ENCODE measurements at places on chromosomes 5 and 9.
A peak's percentile ranks its signal among the peaks of the same experiment; 100 is the strongest.

DNA sequence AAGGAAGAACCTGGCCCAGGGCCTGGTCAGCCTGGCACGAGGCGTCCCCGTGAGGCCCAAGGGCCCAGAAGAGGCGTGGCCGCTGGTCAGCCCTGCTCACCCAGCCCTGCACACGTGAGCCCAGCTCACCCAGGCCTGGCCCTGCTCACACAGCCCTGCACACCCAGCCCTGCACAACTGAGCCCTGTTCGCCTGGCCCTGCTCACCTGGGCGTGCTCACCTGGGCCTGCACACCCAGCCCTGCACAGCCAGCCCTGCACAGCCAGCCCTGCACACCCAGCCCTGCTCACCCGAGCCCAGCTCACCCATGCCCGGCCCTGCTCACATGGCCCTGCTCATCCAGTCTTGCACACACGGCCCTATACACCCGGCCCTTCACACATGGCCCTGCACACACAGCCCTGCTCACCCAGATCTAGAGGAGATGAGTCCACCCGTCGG lies 2.1 kb downstream of the ZDHHC11 start:
- DNase-seq: no peak

- no peak for DNase-seq
These were observed 1.1 kb upstream of the DOCK2 start for GRCh38 chr5:169635936-169636335.

DNA sequence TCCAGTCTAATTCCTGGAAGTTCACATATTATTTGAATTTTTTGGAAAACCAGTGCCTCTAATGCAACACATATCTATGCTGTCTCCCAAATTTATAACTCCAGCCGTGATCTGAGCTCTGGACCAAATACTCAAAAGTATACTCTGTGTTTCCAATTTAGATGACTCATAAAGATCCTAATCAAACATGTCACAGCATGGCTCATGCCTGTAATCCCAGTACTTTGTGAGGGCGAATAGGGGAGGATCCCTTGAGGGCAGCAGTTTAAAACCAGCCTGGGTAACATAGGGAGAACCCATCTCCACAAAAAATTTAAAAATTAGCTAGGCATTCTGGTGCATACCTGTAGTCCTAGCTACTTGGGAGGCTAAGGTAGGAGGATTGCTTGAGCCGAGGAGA lies 388.0 kb downstream of the CDH12 start:
- no peak for DNase-seq

DNA sequence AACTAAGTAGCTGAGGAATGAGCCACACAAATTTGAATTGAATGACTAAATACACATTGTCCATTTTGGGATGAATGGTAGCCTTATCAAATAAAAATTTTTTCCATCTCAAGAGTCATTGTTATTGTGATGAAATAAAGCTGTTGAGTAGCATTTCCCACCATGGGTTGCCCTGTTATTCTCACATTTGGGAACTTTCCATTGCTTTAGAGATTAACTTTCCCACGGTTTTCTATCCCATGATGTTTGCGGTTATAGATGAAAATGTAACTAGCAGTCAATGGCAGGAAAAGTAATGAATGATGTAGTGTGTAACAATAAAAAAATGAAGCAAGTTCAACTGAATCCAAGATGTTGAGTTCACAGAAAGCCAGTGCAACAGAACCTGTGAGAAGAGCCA lies 59.9 kb upstream of the PLPP1 start:
- no peak for DNase-seq

- DNase-seq: no peak
These were observed 18.4 kb downstream of the ZDHHC11B start for GRCh38 chr5:765948-766631.

GRCh38 chr9:121059998-121060636 lies 10.0 kb upstream of the C5 start:
- peak; percentile 35 for DNase-seq

DNA sequence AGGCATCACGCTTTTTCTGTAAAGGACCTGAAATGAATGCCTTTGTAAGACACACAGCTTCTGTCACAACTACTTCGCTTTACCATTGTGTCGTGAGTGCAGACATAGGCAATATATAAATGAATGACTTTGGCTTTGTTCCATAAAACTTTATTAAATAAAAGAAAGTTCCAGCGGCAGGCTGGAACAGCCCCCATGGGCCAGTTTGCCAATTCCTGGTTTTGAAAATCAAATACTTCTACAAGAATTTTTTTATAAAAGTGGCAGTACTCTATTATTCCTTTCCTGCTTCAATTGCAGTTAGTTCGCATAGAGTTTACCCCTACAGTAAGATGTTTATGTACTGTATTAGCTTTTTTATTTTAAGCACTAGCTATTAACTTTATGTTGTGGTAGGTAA lies 53.7 kb downstream of the SRFBP1 start:
- DNase-seq: no peak

GRCh38 chr9:75830303-75830702 lies 60.2 kb upstream of the PCSK5 start:
- DNase-seq: no peak

DNA sequence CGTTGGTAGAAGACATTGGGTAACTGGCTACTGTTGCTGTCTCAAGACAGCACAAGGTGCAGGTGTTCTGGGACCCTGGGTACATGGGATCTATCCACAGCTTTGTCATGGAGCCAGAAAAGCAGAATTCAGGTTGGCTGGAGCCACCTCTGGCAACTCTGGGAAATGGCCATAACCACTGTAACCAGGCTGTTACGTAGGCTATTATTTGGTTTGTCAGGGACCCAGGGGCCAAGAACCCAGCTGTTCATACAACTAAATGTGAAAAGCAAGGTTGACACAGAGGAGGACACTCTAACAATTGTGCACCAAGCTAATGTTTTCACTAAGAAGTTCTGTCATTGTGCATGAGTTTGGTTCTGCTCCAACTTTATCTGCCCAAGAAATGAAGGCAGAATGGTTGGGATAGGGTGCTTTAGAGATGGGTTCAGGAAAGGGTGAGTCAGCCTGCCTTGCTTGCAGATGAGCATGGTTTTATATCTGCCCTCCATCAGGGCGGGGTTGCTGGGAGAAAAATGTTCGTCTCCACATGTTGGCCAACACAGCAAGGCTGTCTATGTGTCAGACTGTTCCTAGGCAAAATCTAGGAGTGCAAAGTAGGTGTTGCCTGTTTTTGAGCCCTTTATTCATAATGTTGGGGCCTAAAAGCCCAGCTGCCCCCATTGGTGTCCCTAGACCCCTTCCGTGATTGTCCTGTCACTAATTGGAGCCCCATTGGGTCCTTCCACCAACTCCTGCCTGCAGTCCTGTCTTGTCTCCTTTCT lies 131.3 kb upstream of the DAP start:
- DNase-seq: no peak

- no peak for DNase-seq
These were observed 71.9 kb downstream of the UBAP1 start for GRCh38 chr9:34250721-34251120.

GRCh38 chr5:124590686-124591085 lies 155.8 kb downstream of the ZNF608 start:
- no peak for DNase-seq

GRCh38 chr5:100790170-100790665 lies 112.9 kb downstream of the ST8SIA4 start:
- DNase-seq: no peak

- DNase-seq: no peak
These were observed 87.7 kb downstream of the GALNT10 start for GRCh38 chr5:154278186-154278585.

- DNase-seq: no peak
These were observed 167.4 kb downstream of the TMEM167A start for GRCh38 chr5:82909771-82910170.

DNA sequence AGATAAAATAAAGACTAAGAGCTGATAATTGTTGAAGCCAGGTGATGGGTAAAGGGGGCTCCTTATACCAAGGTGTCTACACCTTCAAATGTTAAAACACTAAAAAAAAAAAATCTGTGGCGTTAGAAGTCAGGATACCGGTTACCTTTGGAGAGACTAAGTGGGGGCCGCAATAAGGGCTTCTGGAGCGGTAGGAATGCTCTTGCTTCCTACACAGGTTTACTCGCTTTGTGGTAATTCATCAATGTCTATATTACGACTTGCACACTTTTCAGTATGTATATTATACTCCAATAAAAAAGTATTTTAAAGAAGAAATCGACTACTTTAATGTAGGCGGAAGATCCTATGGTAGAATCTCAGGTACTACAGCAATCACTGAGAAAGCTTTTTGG lies 12.5 kb downstream of the MRPS27 start:
- no peak for DNase-seq

GRCh38 chr9:36146651-36147050 lies 10.1 kb downstream of the GLIPR2 start:
- DNase-seq: no peak

DNA sequence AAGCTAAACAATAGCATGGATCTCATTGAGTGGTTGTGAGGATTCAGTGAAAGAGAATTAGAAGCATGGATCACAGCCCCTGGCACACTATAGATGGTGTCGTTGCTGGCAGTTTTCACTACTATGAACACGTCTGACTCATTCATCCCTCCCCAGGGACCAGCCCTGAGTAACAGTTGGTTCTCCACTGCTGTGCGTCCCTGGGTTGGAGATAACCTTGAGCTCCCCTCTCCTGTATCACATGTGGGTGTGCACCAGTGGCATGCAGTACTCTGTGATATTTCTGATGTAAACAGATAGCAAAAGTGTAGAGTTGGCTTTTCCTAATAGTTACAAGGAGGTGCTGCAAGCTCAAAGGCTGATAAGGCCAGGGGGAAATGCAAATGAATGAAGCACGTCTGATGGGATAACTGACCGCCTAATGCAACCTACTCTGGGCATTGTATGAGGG lies 8.8 kb upstream of the LCP2 start:
- DNase-seq: no peak

- DNase-seq: no peak
These were observed 286.7 kb downstream of the NFIB start for GRCh38 chr9:14027116-14027800.

DNA sequence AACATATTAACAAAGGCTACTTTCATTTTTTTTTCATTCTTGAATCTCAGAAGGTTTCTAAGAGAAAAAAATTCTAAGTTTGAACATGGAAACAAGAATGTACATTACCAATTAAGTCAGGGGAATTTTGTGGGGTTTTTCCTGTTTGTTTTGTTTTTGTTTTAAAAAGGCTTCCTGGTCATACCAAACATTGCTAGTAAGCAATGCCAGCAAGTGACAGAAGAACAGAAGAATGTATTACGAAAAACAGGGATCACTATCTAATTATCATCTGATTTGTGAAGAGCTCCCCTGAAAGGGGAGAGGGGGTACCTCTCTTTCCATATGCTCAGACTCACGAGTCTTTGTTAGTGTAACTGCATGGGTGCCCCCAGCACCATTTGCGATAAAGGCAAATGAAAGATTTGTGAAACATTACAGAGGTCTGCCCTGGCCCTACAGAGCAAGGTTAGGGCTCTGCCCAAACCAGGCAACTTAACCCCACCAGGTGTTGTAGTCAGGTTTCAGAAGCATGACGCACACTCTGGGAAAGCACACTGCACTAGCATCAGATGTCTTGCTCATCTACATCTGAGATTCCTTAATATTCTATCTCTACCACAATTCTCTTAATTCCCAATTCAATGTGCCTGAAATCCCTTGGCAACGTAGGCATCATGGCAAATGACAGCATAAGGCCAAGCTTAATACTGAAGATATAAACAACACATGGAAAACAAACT lies 268.2 kb downstream of the MLLT3 start:
- no peak for DNase-seq

- no peak for DNase-seq
These were observed 636.1 kb downstream of the ACTL7B start for GRCh38 chr9:108219664-108220063.

DNA sequence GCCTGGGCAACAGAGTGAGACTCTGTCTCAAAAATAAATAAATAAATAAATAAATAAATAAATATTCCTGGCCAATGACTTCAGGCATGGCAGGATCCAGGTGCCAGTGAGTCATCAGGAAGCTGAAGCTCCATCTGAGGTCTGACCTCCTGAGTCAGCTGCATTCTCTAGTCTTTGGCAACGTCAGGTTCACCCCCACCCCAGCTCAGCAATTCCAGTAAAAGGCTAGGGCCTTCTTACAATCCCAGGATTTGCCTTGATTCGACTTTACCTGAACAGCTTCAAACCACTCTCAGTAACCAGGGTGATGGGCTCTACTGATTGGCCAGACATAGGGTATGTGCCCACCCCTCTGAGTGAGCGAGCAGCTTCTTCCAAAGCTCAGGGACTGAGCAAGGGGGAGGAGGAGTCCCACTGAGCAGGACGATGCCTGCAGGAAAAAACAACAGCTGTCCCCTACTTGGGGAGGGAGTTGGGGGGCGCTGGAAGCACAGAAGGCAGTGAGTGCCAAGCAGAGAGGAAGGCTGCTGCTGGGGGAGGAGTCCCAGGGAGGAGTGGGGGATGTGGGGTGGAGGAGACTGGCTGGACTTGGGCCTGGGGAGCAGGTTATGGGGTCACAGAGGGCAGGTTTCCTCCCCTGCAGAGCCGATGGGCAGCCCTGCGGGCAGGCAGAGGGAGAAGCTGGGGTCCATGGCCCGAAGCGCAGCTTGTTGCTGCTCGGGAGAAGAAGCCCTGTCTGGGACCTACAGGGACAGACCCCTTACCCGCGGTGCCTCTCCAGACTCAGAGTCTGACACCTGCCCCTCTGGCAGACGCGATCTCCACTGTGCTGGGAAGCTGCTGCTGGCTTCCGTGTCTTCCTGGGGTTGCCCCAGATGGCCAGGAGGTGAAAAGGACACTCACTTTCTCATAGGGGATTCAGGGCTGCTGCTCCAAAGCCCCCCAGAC lies 25.9 kb upstream of the UNC5A start:
- DNase-seq: no peak

GRCh38 chr5:127056896-127057295 lies 16.4 kb downstream of the C5orf63 start:
- no peak for DNase-seq

- DNase-seq: no peak
These were observed 102.0 kb upstream of the DMAC1 start for GRCh38 chr9:7901621-7902020.

GRCh38 chr9:134214766-134215419 lies 50.5 kb upstream of the RNU6ATAC start:
- no peak for DNase-seq

GRCh38 chr5:43148417-43148816 lies 27.7 kb downstream of the ZNF131 start:
- no peak for DNase-seq

DNA sequence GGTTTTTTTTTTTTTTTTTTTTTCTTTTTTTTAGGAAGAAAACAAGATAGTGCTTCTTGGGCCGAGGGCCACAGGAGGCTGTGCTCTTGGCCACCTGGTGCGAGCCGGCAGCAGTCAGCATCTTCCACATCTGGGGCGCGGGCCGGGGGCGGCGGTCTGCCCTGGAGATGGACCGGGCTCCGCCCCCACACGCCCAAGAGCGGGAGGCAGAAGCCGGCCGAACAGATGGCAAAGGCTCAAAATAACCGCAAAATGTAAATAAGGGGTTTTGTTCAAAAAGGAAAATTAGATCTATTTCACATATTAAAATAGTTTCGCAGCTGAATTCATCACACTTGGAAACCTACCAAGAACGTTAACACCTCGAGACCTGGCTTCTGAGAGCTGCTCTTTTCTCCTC lies 51.5 kb upstream of the UBAC1 start:
- no peak for DNase-seq

DNA sequence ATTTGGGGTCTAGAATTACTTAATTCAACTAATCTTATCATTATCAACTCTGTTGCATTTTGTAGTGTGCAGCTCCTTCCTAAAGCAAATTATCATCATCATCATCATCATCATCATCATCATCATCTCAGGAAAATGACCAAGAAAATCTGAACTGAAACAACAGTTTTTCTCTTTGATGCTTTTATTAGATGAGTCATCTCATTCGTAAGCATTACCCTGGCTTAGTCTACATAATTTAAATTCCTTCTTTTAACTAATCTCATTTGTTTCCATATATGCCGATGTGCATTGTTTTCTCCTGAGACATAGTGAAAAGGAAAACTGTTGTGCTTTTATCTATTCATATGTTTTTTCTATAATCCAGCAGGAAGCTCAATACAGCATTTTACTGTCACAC lies 173.0 kb upstream of the PDE4D start:
- DNase-seq: no peak
